ENCODE measurements at places on chromosomes 1 and 21.

- no peak for DNase-seq
These were observed 19.9 kb downstream of the HIPK1 start for GRCh38 chr1:113949007-113949406.

DNA sequence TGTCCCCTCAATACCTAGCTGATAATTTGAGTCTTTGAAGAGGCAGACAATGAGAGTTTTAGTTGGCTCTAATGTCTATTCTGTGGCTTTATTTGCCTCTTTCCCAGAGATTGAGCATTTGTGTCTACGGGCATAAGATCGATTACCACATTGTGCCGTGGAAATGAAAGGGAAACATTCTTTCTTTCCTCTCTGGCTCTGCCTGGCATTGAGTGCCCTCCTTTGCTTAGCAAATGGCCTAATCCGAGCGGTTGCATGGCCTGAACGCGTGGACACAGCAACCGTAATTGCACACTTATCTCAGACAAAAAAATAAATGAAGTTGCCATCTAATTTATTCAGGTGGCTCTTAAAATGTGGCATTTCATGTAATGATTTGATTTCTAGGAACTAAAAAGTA, 247.9 kb downstream of the ADGRL2 start:
- no peak for DNase-seq

- no peak for DNase-seq
These were observed 91.8 kb downstream of the CHD1L start for GRCh38 chr1:147334292-147334691.

DNA sequence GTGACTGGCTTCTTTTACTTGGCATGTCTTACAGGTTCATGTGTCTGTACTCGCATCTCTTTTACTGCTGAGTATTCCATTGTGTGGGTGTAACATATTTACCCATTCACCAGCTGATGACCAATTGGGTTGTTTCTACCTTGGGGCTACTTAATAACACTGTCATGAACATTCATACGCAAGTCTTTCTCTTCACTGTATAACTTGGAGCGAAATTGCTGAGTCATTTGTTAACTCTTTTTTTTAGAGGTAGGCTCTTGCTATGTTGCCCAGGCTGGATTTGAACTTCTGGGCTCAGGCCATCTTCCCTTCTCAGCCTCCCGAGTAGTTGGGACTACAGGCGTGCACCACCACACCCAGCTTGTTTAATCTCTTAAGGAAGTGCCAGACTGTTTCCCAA, 6.5 kb downstream of the PYCR2 start:
- DNase-seq: no peak

Measured in KG1 (cell line).